ENCODE measurements at places on chromosomes 5 and 9.

DNA sequence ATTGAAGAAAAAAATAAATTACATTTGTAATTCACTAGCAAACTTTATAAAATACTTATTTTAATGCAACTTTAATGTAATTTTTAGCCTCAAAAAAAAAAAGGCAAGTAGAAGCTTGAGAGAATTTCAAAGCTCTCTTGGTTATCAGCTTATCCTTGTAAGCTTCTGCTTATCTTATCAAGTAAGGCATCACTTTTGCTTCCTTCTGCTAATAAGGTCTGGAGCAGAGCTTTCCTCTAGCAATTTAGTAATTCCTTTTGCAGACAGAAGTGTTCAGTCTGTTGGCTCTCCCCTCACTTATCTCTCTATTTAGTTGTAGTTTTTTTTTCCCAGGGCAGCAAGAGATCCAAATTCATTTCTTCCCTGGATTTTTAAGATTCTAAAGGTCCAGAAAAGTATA lies 525.0 kb downstream of the ISL1 start:
- DNase-seq, result no peak

GRCh38 chr5:143495110-143495509 lies 91.6 kb upstream of the NR3C1 start:
- no peak for DNase-seq

DNA sequence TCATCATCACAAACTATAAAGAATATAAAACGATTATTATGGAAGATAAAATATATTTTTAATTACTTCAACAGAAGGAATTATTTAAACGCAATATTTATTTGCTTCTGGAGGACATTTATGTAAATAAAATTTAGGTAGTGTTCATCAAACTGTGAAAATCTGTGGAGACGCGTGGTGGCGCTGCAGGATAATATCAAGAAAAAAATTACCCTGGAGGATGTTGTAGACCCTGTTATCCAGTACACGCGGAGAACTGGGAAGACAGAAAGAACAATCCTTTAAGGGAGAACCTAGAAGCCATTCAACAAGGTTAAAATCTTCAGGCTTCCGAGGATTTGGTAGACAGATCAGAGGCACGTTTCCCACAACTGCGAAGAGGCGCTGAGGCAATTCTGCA lies at the start of gene PCDHB12:
PCDHB12 (plus strand) TSS at position 242 of the 400 bp plus-strand sequence. CDS start 189 bp downstream, outside the sequence.
- DNase-seq, result no peak

GRCh38 chr9:132409828-132410528 lies at the start of gene CFAP77:
Gene CFAP77 (plus strand): TSS chr9:132410211. CDS start chr9:132410272, 61 bp downstream.
- DNase-seq, result no peak

- no peak for DNase-seq
Observed at GRCh38 chr5:169785771-169786618, 148.9 kb downstream of the DOCK2 start.

GRCh38 chr9:15697446-15697851 lies 144.6 kb downstream of the CCDC171 start:
- no peak for DNase-seq

DNA sequence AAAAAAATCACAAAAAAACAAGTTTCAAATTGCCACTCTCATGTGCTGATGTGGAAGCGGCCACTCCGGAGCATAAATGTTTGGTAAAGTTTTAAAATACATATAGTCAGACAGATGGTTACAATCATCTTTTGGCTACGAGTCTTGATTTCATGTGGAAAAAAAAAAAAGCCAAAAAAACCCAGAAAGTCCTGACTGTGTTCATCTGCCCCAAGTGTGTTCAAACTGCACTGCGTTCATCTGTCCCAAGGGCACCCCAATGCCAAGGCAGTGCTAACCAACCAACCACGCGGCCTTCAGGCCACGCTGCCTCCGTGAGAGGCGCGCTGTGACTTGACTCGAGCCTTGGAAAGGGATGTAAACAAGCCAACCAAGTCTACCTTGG lies 127.1 kb downstream of the MYO10 start:
- DNase-seq, result no peak

GRCh38 chr9:3008091-3008490 lies 164.2 kb upstream of the PUM3 start:
- no peak for DNase-seq

DNA sequence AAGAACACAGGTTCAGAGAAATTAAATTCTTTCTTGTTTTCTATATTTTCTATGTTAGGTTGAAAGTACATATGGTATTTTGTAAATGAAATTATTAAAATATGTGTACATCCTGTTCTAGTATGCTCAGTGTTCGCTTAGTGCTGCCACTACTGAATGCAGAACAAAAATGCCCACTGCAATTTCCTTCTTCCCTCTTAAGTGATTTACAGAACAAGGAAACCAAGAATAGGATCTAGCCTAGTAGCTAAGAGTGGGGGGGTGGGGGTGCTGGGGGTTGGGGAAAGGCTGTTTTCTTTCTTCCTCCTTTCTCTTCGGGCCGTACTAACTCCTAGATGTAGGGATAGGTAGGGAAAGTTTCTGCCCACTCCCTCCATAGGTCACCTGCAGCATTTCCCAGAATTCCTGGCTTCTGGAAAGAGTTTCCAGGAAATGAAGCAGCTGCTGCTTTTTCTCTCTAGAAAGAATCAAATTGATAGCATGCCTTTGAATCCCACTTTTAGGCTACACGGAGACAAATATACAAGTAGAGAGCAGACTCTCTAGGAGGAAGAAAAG lies 15.7 kb downstream of the SPATA9 start:
- DNase-seq, result no peak

GRCh38 chr9:18501949-18502348 lies 28.0 kb downstream of the ADAMTSL1 start:
- DNase-seq, result no peak

GRCh38 chr9:113707953-113708695 lies 168.0 kb upstream of the ZNF618 start:
- DNase-seq, result no peak

- DNase-seq, result no peak
Observed at GRCh38 chr9:3962496-3962895, 337.4 kb downstream of the GLIS3 start.

All from activated gamma-delta T cell treated with Interleukin-2 at 50 U/mL for 16 hours (primary cell).